ENCODE measurements at places on chromosomes 13 and 19.

GRCh38 chr13:26485786-26486185 is 71.7 kb upstream of the WASF3 start:
- no peak for DNase-seq

DNA sequence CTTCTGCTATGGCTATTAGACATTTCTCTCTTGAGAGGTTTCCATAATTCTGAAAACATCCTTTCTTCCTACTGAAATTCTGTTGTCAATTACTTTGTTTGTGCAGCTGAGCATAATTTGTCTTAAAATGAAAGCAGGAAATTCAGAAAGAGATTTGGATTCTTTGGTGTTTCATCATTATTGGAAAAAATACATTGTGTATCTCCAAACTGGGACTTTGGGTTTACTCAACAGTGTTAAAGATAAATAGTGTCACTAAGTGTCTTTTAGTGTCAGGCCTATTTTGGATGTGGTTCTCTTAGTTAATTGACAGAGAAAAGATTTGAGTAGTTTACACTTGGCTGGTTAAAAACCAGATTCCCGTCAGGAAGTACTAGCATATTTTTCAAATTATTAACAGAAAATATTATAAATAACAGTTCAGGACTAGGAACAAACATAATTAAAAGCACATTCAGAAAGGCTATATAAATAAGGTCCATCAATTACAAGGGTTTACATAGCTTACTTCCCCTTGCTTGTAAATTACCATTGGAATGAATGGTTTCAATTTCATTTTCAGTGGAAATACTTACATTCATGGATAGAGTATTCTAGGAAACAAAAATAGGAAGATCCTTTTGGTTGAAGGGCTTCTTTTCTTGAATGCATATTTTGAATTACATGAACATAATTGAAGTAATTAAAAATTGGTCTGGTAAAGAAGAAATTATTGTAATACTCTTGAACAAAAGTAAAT is 483.1 kb downstream of the GPC6 start:
- no peak for DNase-seq

- DNase-seq, result no peak
These were observed 262.3 kb downstream of the ABCC4 start for GRCh38 chr13:95038949-95039348.

GRCh38 chr13:74891610-74892009 is 590.4 kb downstream of the TBC1D4 start:
- no peak for DNase-seq

DNA sequence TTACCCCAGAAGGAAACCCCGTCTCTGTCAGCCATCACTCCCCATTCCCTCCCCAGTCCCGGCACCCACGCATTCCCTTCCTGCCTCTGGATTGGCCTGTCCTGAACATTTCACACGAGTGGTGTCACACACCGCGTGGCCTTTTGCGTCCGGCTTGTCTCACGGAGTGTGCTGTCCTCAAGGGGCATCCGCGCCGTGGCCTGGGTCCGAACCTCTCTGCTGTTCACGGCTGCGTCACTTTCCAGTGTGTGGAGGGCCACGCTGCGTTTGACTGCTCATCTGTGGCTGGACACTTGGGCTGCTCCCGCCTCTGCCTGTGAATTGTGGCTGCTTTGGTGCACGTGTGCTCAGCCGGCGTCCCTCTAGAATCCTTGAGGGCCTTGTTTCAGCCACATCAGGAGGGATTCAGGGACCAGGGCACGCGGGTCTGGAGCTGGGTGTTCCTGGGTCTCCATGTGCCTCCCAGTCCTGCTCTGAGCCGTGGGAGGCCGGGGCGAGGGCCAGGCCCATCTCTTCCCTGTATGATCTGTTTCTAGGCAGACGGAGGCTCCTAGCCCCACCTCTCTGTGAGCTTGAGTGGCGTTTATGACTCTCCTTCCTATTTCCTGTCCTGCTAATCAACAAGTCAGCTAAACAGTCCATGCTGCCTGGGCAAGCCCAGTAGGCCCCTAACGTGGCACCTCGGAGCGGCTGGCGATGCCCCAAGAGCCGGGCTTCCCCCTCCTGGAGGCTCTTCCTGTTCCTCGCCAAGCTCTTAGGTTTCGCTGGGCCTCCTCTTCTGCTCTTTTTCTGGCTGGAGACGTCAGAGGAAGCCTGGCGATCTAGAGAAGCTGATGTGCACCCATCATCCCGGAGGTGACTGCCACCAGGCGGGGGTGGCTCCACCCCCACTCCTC is 8.1 kb downstream of the STK11 start:
- DNase-seq, result no peak
